ENCODE measurements at places on chromosomes 2 and 18. TPM values are rescaled to one million over a fixed set of nuclear protein-coding genes. Genes with fewer than 3 reads are reported as not detected.
A peak's percentile ranks its signal among the peaks of the same experiment; 100 is the strongest.

Gene AKAIN1
- not detected for total RNA-seq

- no peaks in the 10 kb centered on the region for H3K4me1 ChIP-seq
- peak overlapping the region; percentile 89 for H3K27ac ChIP-seq
- no peak for DNase-seq
- H3K27me3 ChIP-seq: no peaks in the 10 kb centered on the region
- H3K36me3 ChIP-seq: no peaks in the 10 kb centered on the region
- peak overlapping the region; percentile 76 for H3K4me3 ChIP-seq
Measured at GRCh38 chr2:196927376-196928225, 1.1 kb upstream of the PGAP1 start.

Gene AQP12A
- not detected for total RNA-seq

Gene GKN2
- total RNA-seq: not detected

DNA sequence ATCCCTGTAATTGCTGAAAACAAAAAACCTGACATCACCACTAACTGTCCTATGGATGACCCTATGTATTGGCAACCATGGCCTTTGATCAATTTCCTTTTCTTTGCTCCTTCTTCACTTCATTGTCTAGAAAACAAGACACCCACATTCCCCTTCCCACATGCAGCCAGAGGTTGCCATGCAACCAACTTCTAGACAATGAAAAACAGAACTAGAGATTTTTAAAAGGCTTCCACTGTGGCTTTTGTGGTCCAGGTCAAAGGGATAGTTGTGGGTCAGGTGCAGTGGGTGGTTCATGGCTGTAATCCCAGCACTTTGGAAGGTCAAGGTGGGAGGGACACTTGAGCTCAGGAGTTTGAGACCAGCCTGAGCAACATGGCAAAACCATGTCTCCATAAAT, 139.3 kb upstream of the DOK6 start:
- H3K27me3 ChIP-seq: no peaks in the 10 kb centered on the region
- H3K36me3 ChIP-seq: no peaks in the 10 kb centered on the region
- no peaks in the 10 kb centered on the region for H3K4me1 ChIP-seq
- H3K4me3 ChIP-seq: no peak overlapping the region
- DNase-seq: no peak

DNA sequence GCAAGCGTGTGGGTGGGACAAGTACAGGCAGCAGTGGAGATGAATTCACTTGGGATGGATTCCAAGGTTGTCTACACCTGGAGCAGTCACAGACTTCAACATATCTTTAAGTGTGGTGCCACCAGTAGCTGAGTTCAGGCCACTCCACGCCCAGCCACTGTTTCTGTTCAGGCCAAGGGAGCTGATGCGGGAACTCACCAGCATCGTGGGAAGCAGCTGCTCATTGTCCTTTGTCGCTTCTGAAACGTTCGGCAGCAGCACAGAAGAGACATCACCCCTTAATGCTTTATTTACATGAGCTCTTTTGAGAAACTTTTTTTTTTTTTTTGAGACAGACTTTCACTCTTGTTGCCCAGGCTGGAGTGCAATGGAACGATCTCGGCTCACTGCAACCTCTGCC, 19.9 kb upstream of the INHBB start:
- H3K36me3 ChIP-seq: no peaks in the 10 kb centered on the region
- no peak overlapping the region for H3K27ac ChIP-seq
- peaks cover 10% of the 10 kb centered on the region for H3K4me1 ChIP-seq
- H3K4me3 ChIP-seq: no peak overlapping the region

DNA sequence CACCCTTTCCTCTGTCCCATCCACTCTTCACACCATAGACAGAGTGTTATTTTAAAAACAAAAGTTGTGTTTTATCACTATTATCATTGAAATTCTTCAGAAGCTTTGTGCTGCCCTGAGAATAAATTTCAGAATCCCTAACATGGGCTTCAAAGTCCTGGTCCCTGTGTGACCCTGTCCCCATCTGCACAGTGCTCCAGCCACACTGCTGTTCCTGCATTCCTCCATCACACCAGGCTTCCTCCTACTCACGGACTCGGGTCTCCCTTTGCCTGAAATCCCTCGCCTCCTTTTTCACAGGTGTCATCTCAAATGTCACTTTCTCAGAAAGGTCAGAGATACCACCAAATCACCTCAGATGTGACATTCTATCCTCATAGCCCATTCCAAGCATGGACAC, 8.2 kb upstream of the DTNA start:
- no peak overlapping the region for H3K4me3 ChIP-seq
- DNase-seq: no peak
- H3K27me3 ChIP-seq: no peaks in the 10 kb centered on the region
- no peak overlapping the region for H3K27ac ChIP-seq

DNA sequence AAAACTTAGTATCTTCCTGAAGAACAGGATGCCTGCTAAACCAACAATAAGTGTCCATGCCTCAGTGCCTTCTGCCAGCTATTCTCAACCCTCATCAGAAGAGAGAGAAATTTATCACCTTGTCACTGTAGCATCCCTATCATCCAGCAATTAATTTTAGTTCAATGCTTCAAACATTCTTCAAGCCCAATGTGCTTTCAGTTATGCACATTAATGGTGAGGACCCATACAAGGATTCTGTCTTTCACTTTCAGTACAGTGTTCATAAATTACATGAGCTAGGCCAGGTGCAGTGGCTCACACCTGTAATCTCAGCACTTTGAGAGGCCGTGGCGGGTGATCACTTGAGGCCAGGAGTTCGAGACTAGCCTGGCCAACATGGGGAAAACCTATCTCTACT, 47.0 kb upstream of the MSH6 start:
- no peaks in the 10 kb centered on the region for H3K27me3 ChIP-seq
- H3K27ac ChIP-seq: no peak overlapping the region
- no peaks in the 10 kb centered on the region for H3K36me3 ChIP-seq
- no peak overlapping the region for H3K4me3 ChIP-seq
- no peaks in the 10 kb centered on the region for H3K4me1 ChIP-seq
- DNase-seq: no peak

Measured in breast epithelium (tissue), 4 donors.